ENCODE measurements at places on chromosomes 6 and 20.

DNA sequence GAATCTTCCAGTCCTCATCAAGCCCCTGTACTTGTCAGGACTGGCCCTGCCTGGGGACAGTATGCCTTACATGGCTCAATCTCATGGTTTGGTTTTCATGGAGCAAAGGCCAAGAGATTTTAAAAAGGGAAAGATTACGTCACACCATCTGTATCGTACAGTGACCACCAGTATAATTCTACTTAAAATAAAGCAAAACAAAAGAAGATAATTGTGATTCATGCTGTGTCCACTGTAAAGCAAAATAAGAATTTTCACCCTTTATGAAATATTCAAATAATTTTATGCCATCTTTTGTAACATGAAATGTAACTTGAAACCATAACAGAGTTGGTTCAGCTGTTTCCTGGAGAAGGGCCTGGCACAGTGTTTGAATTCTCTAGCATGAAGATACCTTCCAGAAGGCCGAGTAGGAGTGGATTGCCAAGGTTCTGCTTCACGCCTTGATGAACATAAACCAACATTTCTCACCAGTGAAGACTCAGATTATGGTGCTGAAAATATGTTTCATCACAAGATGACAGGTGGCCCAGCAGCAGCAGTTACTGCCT lies 486.5 kb downstream of the RFPL4B start:
- DNase-seq: peak; percentile 75

DNA sequence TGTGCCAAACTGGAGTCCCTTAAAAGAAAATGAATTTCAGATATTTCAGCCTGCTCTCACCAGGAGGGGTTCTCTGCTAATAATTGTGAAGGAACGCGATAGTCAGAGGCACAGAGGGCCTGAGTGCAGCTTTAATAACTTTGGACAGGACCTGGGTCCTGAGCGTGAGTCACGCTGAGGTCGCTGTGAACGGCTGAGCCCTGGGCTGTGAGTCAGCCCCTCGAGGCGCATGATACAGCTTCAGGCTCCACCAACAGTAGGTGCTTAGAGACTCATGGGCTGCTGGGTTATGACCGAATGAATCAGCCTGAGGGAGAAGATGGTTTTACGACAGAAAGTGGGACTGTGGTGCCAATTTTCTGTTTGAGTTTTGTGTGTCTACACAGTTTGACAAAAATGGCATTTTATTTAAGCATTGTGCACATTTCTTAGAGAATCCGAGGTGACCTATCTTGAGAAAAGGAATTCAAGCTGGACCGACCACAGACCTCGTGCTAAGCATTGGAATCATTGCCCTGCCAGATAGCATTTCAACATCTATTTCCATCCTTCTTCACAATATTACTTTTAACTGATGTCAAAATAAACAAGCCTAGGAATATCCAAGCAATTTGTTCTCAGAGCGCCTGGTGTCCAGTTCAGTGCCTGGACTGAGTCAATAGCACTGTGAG lies 183.0 kb downstream of the THBS2 start:
- DNase-seq: no peak

- no peak for DNase-seq
These were observed 306.6 kb downstream of the EPM2A start for GRCh38 chr6:145428706-145429105.

DNA sequence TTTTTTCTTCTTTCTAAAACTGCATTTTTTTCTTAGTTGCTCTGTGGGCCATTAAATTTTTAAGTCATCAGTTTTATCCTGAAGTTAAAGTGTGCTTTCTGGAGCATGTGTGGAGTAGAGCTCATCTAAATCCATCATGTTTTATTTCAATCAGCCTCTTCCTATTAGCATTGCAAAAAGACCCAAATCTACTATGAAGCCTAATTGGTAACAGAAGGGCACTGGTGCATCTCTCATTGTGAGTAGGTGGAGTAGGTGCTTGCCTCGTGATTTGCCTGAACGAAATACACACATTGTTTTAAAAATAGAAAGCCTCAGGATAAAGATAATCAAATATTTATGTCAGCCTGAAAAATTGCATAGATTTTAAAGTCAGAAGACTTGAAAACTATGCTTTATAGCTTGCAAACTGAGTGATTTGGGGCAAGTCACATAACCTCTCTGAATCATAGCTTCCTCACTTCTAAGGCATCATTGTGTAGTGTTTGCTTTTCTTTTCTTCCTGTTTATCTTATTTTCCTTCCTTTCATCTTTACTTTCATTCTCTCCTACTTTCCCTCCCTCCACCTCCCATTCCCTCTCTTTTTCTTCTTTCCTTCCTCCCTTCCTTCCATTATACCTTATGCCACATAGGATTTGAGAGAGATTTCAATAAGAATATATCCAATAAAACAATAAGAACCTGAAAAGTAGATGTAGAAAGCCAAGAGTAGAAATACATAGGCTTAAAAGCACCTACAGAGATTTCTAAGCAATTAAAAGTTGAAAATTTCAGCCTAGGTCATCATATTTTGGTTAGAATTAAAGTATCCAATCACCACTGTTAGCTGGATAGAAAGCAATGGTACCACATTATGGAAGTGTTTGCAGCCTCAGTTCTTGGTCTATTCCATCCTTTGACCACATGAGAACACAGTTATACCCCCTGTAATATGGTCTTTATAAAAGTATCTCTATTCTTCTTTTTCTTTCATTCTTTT lies 49.6 kb upstream of the RNF146 start:
- DNase-seq: no peak

- no peak for DNase-seq
These were observed 28.3 kb upstream of the CARMIL1 start for GRCh38 chr6:25250878-25251277.

GRCh38 chr20:62795023-62795761 lies 1.1 kb upstream of the MRGBP start:
- DNase-seq: peak; percentile 66

- DNase-seq: no peak
These were observed 4.2 kb upstream of the TENT5A start for GRCh38 chr6:81756690-81757089.

DNA sequence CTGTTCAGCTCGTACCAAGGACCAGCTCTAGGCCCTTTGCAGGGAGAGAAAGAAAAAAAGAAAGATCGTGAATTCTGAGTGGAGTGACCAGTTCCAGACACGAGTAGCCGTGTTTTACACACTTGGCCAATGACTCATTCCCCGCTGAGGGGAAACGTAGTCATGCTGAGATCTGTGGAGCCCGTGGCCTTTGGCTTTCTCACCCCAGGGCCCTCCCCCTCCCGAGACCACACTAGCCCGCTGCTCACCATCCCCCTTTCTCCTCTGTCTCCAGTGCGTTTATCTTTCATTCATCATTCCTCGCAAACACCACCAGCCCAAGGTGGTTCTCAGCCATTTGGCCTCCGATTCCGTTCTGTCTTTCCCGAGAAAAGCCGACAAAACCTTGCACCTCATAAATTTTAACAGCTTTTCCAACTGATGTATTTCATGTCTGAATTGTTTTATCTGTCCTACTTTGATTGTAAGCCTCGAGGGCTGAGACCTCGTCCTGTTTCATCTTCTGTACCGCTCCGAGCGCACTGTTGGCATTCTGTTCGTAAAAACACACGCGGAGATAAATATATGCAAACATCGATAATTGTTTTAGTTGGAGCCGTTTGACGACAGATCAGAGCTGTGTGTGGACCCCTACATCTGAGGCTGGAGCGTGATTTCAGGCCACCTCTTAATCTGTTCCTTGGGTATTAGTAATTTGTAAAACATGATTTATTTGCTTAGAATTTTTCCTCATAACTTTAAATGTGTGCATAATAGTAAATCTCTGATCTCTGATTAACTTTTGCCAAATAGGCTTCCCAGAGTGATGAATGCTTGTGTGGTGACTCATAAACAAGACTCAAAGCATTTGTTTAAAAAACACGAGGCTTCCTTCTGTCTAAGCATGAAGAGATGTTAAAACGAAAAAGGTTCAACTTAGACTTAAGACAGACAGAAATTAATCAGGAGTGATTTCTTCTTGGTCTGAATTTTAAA lies 336.6 kb downstream of the CDH4 start:
- no peak for DNase-seq

GRCh38 chr6:132715204-132715603 lies 1.3 kb upstream of the VNN1 start:
- no peak for DNase-seq

- DNase-seq: no peak
These were observed 42.5 kb downstream of the GABRR2 start for GRCh38 chr6:89272596-89272995.

- DNase-seq: no peak
These were observed 715.1 kb downstream of the PTPRT start for GRCh38 chr20:42474646-42475045.

- no peak for DNase-seq
These were observed 1.3 kb downstream of the CD24 start for GRCh38 chr6:106973018-106973835.

DNA sequence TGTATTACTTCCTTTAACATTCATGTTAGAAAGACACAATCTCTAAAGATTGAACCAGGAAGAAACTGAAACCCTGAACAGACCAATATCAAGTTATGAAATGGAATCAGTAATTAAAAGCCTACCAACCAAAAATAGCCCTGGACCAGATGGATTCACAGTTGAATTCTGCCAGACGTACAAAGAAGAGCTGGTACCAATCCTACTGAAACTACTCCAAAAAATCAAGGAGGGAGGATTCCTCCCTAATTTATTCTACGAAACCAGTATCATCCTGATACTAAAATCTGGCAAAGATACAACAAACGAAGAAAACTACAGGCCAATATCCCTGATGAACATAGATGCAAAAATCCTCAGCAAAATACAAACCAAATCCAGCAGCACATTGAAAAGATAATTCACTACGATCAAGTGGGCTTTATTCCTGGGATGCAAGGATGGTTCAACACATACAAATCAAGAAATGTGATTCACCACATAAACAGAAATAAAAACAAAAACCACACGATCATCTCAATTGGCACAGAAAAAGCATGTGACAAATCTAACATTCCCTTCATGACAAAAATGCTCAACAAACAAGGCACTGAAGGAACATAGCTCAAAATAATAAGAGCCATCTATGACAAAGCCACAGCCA lies 15.0 kb downstream of the CDK19 start:
- no peak for DNase-seq

DNA sequence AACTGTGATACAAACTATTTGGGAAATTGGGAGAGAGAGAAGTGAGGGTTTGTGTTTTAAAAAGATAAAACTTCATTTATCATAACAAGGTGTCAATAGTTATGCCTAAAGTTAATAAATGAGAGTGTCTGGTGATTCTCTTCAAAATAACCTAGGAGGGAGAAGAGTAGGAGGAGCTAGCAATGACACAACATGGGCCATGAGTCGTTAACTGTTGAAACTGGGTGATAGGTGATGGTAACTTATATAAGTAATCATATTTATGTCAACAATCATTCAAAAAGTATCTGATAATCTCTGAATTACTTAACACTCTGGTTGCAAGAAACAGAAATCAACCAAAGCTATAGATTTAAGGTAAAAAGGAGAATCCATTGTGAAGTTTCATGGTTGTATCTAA lies 46.8 kb upstream of the INSM1 start:
- DNase-seq: no peak

DNA sequence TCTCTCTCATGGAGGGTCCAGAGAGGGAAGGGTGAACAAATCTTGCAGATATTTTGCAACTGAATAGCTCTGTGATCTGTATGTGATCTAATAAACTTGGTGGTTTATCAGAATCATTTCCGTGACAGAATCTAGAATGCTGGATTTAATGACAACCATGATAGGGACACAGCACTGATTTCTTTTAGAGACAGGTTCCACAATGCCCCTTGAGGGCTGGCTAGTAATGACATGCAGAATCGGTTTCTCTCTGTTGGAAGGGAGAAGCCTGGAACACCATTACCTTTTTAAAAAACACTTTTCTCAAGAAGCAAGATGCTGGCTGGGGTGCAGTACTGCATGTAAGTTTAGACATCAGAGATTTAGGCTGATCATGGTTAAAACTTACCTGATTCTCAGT lies 313.4 kb downstream of the CDH26 start:
- no peak for DNase-seq

GRCh38 chr6:168050225-168050880 lies 28.7 kb downstream of the FRMD1 start:
- DNase-seq: no peak

DNA sequence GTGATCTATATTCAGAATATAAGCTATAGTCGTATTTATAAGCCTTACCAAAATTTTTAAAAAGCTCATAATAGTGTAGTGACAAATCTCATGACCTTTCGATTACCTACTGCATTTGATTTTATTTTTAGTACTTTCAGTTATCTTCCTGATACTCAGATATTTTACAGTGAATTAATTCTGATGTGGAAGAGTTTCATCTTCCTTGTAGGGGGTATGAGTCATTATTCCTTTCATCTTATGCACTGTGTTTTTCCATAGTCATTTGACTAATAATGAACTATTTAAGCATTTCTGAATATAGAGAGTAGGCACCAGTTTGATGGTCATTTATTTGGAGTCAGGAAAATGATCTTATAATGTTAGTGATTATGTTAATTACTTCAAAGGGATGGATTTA lies 36.4 kb downstream of the HDGFL1 start:
- DNase-seq: no peak

GRCh38 chr20:4667371-4667773 lies 54.3 kb upstream of the PRND start:
- no peak for DNase-seq

- no peak for DNase-seq
These were observed 89.8 kb downstream of the ANKRD6 start for GRCh38 chr6:89522778-89523177.

DNA sequence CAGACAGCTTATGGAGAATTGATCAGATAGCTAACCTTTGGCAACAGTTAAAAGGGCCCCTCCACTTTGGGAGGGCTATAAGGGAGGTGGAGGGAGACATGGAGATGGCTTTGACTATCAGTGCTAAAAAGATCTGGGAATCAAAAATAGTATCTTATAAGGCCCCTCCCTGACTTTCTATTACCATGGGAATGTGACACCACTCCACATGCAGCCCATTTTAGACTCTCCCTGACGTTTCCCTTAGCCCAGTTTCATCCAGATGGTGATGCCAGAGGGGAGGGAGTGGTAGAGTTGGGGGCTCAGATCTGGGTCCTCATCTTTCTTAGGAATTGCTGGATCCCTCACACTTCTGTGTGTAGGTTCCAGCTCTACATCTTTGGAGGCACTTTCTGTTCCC lies 200.0 kb upstream of the DTNBP1 start:
- no peak for DNase-seq

- no peak for DNase-seq
These were observed 108.7 kb upstream of the LY86 start for GRCh38 chr6:6479785-6480184.

DNA sequence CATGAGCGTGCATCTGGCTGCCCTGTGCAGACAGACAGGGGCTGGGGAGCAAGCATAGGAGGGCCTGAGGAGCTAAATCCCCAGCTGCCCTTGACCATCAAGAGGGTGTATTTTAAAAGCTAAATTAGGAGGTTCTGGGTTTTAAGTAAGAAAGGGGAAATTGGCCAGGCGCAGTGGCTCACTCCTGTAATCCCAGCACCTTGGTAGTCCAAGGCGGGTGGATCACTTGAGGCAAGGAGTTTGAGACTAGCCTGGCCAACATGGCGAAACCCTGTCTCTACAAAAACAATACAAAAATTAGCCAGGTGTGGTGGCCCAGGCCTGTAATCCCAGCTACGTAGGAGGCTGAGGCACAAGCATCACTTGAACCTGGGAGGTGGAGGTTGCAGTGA lies 27.8 kb downstream of the SERPINB6 start:
- DNase-seq: no peak

GRCh38 chr6:100246206-100246605 lies 218.5 kb downstream of the SIM1 start:
- DNase-seq: no peak
